ENCODE measurements at places on chromosomes 12 and 14. TPM values are rescaled to one million over a fixed set of nuclear protein-coding genes. Genes with fewer than 3 reads are reported as not detected.

The FGD6 gene
- polyA plus RNA-seq: 2.9 TPM

The MTHFD1 gene
- 30.1 TPM for polyA plus RNA-seq

The SERPINA1 gene
- 2.0 TPM for polyA plus RNA-seq

The INHBC gene
- not detected for polyA plus RNA-seq

The MUCL1 gene
- 1.5 TPM for polyA plus RNA-seq

The AKAP3 gene
- 3.6 TPM for polyA plus RNA-seq

The TRPV4 gene
- 0.57 TPM for polyA plus RNA-seq

The BDKRB1 gene
- 0.18 TPM for polyA plus RNA-seq

The IL26 gene
- polyA plus RNA-seq: not detected

The SDSL gene
- polyA plus RNA-seq: 8.0 TPM

The FAIM2 gene
- polyA plus RNA-seq: 37.4 TPM
